ENCODE measurements at places on chromosomes 16 and 17.

DNA sequence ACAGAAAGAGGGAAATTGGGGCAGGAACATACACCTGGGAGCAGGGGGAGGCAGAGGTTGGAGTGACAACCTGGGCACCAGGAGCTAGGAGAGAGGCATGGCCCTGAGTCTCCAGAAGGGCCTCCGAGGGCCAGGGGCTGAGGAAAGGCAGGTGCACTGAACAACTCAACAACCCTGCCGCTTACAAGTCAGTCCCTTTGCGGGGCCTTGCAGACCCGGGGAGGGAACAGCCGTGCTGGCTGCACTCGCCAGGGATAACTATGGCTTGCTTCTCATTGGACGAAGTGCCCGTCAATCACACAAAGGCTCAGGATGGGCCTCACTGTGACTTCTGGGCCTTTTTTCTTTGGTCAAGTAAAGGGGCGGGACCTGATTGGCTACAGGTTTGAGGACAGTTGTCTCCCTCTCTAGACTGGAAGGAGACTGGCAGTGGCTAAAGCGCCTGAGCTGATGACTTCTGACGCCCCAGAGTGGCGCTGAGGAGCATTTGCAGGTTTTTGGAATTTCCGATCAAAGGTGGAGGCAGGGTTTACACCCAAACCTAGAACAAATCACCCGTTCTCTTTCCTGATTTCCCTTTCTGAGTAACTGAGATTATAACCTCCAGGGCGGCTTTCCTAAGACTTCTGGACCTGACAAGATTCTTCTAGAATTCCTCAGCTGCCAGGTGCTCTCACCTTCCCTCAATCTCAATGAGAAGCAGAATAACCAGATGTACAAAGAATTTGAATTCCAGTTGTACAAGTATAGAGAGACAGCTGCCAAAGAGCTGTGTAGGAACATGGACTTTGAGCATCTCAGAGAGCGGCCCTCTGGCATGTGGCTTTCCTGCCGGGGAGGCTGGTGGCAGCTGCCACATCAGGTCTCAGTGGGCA lies 27.6 kb upstream of the ST6GALNAC2 start:
- DNase-seq, result no peak

DNA sequence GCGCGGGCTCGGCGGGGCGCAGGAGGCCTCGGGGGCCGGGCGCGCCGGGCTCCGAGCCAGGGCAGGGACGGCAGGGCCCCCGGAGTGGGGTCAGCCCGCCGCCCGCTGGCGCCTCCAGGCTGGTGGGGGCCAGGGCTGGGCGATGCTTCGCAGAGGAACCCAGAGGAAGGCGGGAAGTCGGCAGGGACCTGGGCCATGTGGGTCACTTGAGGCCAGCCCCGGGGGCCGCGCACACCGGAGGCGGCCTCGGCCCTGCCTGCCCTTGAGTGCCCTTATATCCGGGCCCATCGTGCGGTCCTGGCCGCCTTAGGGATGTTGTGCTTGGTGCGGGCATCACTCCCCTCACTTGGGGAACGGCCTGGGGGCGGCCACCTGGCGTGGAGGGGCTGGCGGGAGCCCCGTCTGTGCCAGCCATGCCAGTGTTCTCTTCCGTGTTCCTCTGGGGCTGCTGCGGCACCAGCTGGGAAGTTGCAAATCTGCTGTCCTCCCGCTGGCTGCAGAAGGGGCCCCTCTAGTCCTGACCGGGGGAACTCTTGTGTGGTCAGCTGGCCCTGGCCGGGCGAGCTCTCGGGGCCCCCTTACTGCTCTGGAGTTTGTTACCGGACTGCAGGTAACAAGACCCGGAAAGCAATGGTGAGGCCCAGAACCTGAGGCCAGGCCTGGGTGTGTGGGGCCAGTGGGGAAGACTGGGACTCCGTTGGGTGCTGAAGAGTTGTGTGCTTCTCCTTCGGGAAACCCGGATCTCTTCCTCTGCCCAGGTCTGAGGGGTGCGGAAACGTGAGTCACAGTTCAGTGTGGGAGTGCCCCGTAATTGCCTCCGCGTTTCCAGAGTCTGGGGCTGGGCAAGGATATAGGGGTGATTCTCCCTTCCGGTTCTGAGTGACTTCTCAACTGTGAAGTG lies 849 bp downstream of the CAPN15 start:
- no peak for DNase-seq

DNA sequence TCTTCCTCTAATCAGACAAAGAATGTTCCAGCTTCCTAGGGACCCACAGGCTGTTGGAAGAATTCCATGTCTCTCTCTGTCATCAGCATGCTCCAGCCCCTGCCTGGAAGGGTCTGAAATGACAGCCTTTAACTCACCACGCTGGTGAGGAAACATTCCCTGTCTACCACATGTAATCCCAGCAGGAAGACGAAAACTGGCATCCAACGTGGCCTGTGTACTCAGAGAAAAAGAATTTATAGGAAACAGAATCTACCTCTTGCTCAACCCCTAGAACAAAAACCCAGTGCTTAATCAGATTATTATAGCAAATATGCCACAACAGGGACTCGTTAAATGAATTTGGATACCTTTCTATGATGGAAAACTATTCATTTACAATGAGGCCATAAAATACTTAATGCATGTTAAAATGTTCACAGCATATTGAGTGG lies 147.3 kb upstream of the FOXF1 start:
- no peak for DNase-seq

GRCh38 chr16:55570159-55570558 lies 3.7 kb downstream of the CAPNS2 start:
- DNase-seq, result no peak

- DNase-seq, result no peak
These were observed 58.5 kb downstream of the HS3ST3B1 start for GRCh38 chr17:14359163-14360020.

- no peak for DNase-seq
These were observed 54.4 kb upstream of the RPL38 start for GRCh38 chr17:74148901-74149596.

DNA sequence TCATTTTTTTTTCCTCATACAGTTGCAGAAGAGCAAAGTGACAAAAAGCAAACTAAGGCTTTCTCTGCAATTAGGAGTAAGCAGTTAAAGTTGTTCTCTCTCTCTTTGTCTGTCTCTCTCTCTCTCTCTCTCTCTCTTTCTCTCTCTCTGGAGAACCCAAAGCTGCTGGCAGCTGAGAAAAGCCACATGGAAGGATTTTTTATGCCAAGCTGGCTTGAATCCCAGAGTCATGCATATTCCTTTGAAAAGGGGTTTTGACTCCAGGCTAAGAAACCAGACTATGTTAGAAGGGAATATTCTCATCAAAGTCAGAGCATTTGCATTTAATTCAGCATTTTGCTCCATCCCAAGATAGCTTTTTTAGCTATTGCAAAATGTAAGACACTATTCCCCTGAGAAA lies 1114.2 kb upstream of the GOT2 start:
- DNase-seq, result no peak

DNA sequence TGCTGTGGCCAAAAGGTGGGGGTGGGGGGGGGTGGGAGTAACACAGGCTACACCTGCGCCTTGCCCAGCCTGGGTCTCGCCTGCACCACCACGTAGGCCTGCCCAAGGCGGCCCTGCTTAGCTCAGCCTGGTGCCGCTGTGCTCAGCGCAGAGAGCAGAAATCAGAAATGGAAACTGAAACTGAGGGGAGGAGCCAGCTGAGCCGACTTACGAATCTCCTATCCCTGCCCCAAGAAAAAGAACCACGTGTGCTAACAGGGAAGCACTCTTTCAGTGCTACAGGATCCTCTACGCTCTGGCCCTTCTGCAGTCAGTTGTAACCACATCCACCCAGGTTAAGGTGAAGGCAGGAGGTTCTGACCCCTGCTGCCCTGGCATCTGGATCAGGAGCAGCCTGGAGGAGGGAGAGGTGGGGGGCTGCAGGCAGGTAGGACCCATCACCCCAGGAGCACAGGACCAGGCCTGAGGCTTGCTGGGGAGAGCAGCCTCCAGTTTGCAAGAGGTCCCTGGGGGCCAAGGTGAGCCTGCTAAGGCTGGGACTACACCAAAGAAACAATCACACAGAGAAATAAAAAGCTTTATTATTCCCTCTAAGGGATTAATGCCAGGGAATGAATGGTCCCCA lies at the start of gene DHX58:
Gene DHX58 (minus strand): TSS at position 163 of the 625 bp plus-strand sequence. CDS start 822 bp downstream, outside the sequence.
- DNase-seq, result peak; percentile 71

- DNase-seq, result no peak
These were observed 135.5 kb upstream of the CRHR1 start for GRCh38 chr17:45648642-45649041.

DNA sequence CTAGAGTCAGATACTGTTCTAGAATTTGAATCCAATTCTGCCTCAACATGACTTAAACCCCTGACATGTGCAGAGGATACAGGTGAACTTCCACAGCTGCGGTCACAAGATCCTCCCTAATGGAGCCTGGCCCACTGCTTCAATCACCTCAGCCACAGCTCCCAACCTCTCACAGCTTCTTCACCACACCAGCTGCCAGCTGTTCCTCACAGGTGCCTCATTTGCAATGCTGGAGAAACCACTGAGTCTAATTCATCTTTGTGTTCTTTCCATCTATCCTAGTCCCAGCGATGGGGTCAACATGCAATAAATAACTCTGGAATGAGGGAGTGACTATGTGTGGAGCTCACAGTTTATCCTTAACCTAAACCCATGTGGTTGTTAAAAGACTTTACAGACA lies 72.0 kb upstream of the MAF start:
- no peak for DNase-seq

- DNase-seq, result no peak
These were observed 136.3 kb upstream of the XYLT1 start for GRCh38 chr16:17607075-17607509.

GRCh38 chr17:44909681-44910144 lies 5.6 kb downstream of the GFAP start:
- no peak for DNase-seq

DNA sequence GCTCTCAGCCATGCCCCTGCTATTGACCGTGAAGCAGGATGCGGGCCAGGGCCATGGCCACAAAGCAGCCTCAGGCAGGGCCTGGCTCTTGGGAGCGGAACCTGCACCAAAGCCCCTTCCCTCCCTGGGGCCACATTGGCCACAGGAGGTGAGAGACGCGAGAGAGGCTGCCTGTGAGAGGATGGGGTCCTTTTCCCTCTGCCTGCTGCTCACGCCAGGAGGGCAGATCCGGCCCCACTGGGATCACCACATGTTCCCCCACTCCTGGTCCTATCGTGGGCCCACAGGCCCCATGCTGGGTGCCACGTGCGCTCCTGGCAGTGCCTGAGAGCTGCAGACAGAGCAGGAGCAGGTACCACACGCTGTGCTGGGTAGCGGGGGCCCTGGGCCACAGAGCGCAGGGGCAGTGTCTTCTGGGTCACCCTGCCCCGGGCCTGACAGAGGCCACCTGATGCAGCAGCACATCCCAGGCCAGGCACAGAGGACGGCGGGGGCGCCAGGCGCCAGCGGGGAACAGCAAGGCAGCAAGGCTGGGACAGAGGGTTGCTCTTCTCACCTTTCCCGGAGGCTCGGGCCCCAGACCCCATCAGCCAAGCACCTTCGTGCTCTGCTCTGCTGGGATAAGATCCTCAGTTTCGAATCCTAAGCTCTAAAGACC lies 9.2 kb upstream of the NUDT16L1 start:
- no peak for DNase-seq

DNA sequence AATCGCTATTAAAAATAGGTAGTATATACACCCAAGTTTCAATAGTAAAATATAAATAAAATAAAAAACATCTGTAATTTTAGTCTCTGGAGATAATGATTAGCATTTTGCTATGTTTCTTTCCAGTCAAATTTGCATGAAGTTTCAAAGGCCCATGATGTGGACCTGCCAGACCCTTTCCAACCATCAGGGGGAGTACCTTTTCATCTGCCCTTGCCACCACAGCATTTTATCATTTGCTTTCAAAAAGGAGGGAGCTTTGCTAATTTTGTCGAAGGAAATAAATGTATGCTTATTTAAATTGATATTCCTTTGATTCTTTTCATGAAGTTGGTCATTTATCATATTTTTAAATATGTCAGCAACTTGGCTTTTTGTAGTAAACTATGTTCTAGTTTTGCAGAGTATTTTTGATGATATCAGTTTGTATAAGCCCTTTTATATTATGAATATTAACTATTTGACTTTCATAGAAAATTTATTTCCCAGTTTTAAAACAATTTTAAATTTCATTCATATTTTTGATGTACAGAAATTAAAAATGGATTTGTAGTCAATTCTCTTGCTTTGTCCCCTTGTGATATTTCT lies 115.2 kb upstream of the NETO2 start:
- DNase-seq, result no peak

DNA sequence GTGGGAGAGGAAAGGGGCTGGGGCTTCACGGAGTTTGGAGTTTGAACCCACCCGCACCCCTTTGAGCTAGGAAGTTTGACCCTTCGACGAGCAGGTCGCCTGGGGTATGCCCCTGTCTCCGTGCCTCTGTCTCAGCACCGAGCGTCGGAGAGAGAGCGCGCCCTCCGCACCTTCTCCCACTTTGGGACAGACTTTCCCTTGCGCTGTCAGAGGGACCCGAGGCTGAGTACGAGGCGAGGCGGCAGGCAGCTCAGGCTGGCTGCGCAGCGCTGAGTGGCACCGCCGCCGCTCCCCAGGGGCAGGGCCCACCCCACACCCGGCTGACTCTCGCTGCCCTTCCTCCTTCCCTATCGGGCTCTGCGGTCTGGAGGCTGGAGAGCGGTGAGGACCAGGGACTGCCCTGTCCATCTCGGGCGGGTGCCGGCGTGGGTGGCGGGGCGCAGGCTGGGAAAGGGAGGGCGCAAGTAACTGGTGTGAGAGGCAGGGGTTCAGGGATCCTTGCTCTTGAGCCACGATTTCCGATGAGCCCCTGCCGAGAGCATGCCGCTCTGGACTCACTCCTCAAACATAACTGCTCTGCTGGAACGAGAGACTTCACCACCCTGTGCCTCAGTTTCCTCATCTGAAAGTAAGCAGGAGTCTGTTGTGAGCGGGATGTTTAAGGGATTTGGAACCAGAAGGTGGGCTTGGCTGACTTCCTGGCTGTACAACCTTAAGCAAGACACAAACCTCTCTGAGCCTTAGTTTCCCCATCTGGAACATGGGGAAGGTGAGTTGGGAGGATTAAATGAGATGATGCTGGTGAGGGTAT lies 981 bp downstream of the BEAN1 start:
- no peak for DNase-seq

GRCh38 chr17:33318241-33318640 lies 25.1 kb upstream of the ASIC2 start:
- DNase-seq, result no peak

DNA sequence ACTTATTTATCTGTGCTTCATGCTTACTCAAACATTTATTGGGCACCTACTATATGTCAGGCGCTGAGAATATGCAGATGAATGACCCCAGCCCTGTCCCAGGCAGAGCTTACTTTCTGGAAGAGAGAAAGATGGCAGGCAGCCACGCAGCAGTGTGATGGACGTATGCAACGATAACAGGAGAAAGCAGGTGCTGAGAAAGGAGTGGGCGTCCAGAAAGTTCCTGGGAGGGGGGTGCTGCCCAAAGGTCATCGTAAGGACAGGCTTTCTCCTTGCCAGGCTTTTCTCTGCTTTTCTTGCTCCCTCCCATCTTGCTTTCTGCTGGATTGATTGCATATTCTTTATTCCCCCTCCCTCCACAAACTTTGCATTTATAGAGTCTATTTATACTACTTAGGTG lies 124.5 kb downstream of the GAS7 start:
- DNase-seq, result no peak

Measured in effector CD4-positive, alpha-beta T cell (primary cell).